Hematopoietic multipotent progenitor cell (in vitro differentiated cells): ENCODE measurements at places on chromosomes 12 and 14. TPM values are rescaled to one million over a fixed set of nuclear protein-coding genes. Genes with fewer than 3 reads are reported as not detected.

Gene SMIM41
- total RNA-seq = under 0.01 TPM

Gene AQP2
- under 0.01 TPM for total RNA-seq

Gene OTX2
- total RNA-seq = not detected

Gene KLRC2
- total RNA-seq = under 0.01 TPM

Gene LALBA
- not detected for total RNA-seq

Gene RGS6
- total RNA-seq = 0.54 TPM
